CD4-positive, alpha-beta T cell treated with Interleukin-2 at 100 ng/mL for 4 hours (primary cell): ENCODE measurements at places on chromosomes 13 and 19.

DNA sequence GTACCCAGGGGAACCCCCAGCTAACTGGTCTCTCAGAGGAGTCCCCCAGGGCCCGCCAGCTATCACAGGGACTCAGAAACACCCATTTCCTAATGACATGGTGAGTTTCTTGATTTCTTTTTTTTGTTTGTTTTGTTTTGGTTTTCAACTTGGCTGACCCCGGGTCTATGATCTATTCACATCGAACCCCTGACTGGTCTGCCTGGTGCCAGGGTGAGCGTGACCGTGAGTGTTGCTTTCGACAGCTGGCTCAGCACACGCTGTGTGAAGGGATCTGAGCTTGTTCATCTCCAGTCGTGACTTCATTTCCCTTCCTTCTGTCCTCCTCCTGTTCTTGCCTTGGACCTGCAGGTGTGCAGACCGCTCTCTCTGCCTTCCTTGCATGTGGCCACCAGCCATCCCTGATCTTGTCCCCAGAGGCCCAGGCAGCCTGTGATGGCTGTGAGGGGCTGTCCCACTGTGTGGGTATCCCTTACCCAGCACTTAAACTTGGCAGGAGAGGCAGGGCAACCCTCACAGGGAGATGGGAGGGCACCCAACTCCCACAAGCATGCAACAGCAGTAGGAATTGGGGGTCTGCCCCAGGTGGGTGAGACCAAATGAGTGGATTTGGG lies 26.2 kb downstream of the TMEM161A start:
- DNase-seq: no peak

- DNase-seq: no peak
Measured at GRCh38 chr13:110626521-110626920, 11.2 kb downstream of the NAXD start.

DNA sequence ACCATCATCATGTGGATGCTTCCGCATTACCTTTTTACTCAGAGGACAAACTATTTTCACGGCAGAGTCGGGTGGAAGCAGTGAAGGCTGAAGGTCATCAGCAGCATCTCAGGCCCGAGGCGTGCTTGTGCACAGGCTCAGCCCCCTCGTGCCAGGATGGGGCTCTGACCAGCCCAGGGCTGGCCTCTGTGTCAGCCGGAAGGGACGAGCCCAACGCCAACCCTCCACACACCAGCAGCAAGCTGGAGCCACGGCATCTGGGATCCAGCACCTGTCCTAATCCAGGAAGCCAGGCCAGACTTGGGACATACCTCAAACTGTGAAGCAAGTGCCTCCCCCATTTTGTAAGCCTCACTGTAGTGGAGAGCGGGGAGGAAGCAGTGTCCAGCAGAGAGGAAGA lies 11.1 kb downstream of the MICOS13 start:
- DNase-seq: no peak

GRCh38 chr19:58554494-58555368 lies at the start of gene CHMP2A:
CHMP2A (minus strand) TSS chr19:58555105; CDS start chr19:58554212, 893 bp downstream.
- DNase-seq: peak; percentile 97

- no peak for DNase-seq
Measured at GRCh38 chr19:15576526-15577156, 38.4 kb upstream of the CYP4F8 start.

GRCh38 chr19:13840305-13841085 lies 36.4 kb upstream of the NANOS3 start:
- DNase-seq: peak; percentile 68

GRCh38 chr19:10086591-10087192 lies 575 bp downstream of the SHFL start:
- peak; percentile 30 for DNase-seq

DNA sequence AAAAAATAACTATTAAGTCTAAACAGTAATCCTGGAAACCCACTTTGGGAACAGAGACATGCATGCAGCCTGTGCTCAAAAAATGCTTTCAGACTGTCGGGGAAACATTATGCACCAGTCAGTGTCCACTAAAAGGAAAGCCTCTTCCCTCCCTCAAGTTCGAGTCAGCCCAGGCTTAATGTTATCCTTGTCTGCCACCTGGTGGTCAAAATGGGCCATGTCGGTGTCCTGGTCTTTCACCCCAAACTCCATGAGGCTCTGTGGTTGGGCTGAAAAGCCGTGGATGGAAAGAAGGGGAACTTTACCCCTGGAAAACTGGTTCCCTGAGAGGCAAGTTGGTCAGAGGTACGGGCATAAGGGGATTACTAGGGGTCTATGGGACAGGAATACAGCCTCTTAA lies 88.4 kb upstream of the ZNF492 start:
- no peak for DNase-seq

GRCh38 chr19:6524311-6524710 lies 6.5 kb upstream of the TNFSF9 start:
- no peak for DNase-seq

DNA sequence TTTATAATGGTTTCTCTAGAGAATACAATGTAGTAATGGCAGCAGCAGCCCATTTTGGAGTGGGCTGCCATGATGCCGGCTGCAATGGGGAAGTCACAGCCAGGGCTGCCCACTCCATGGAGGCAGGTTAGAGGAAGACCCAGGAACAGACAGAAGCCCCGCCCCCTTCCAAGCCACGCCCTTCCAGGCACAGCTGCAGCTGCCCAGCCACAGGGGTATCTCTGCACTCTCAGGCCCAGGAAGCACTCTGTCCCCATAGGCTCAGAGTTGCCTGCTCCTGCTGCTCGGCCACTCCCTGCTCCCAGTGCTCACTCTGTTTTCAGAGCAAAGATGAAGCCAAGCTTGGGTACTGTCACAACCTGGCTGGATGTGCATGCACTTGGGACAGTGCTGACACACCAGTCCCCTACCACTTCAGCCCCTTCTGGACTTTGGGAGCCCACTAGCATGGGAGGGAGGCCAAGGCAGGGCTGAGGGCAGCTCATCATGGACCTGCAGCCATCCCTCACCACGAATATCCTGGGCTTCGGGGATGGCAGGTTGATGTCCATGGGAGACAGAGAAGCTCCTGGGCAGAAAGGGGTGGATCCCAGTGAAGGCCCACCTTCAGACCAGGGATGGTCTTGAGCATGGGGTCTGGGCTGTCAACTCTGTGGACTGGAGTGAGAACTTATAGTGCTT lies 1224.2 kb downstream of the SLITRK5 start:
- DNase-seq: no peak

- no peak for DNase-seq
Measured at GRCh38 chr13:109389892-109390345, 396.5 kb downstream of the IRS2 start.

DNA sequence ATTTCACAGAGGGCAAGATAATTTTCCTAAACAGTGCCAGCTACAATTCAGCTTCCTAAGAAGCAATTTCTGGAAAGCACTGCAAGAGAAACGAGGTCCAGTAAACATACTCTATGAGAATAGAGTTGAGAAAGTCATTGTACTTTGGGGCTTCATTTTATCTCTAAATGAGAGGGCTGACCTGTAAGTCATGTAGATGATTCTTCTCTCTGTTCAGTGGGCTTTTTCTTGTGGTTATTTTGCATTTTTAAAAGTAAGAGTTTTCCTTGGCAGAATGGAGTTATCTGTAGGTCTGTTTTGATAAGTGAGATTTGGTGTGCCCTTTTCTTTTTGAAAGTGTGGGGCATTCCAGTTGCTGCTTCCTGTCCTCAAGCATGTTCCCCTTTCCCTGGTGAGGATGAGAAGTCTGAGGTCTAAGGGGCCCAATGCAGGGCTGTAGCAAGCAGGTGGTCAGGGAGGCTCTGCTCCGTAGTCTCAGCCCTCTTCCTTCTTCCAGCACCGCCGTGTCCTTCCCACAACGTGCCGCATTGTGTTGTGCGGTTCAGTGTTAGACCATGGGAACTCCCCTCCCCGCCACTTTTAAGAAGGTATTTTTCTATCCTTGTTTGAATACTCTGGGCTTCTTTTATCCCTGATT lies 86.3 kb downstream of the ARHGEF7 start:
- DNase-seq: no peak

DNA sequence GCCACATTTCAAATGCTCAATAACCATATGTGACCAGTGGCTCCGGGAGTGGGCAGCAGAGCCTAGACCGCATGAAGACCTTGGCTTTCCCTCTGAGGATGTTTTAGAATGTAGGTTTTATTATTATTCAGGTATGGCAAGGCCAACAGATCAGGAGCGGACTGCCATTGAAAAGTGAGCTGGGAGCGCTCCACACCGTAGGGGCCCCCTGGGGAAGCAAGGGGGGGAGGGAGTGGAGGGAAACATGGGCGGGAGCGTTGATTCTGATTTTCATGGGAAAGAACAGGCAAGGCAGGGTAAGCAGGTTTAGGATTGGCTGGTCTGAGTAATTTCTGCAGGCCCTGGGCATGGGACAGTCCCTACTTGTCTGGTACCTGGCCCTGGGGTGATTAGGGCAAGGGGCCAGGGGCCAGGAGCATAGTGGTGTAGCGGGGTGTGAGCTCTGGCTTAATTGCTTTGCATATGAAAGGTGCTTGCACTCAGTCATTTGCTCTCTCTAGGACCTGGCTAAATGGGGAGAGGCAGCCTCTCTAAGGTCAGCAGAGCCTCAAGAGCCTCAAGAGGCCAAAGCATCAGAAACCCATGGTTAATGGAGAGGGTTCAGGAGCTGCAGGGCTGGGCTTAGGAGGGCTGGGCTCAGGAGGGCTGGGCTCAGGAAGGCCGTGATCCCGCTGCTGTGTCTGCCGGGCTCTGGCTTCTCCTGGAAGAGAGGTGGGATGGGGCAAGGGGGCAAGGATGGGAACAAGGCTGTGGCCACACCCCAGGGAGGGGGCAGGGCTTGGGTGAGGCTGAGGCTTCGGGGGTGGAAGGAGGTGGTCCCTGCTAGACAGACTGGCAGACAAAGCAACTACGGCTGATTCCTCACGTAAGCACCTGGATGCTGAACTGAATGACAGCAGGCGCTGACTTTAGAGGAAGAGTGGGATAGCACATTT lies 82.0 kb upstream of the WASF3 start:
- DNase-seq: no peak

- no peak for DNase-seq
Measured at GRCh38 chr13:37390735-37391134, 207.8 kb downstream of the POSTN start.

GRCh38 chr13:71303144-71303543 lies 563.9 kb downstream of the DACH1 start:
- DNase-seq: no peak

DNA sequence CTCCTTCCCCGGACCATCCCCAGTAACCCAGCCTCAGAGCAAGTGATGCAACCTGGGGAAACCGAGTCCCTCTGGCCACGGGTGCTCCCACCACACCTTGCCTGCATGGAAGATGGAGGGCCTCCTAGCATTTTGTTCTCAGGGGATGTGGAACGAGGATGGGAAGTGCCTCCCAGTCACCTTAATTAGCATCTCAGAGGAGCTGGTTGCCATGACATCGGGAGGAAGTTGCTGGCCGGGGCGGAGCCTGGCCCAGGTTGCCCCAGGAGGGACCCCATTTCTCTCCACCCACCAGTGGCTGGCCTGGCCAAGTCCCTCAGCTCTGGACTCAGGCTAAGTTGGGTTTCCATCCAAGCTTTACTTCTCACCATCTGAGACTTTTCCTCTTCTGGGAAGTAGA lies 24.1 kb upstream of the PTPRS start:
- no peak for DNase-seq

DNA sequence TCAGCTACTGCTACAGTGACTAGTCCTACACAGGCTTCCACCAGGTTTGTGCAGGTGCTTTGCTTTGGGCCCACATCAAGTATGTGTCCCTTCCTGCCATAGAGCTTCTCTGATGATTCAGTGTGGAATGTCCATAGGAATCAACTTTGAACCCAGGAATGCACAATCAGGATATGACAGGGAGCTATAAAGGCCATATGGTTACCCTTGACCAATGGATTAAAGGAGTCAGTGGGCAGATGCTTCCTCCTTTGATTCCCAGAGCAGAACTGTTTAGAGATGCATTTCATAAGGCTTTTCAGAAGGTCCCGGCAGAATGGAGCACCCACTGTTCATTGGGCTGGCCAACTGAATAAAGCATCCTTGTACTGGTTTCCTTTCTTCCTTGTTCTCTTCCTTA lies 145.2 kb upstream of the WASF3 start:
- no peak for DNase-seq

GRCh38 chr19:4575267-4576015 lies 16.0 kb upstream of the SEMA6B start:
- DNase-seq: no peak

DNA sequence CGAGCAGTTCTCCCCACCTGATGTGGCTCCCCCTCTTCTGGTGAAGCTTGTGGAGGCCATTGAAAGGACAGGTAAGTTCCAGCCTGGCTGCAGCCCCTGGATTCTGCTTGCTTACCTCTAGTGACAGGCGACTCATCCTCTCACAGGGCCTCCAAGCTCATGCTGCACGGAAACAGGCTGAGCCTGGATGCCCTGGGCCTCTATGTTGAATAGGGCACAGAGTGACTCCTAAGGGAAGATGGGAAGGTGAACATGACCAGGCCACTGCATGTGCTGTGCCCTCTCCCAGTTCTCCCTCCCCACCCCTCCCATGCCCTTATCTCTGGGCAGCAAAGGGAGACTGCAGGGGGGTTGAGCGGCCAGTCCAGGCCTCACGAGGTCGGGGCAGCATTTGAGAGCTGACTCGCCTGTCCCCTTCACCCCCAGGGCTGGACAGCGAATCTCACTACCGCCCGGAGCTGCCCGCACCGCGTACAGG lies 7.6 kb downstream of the PIK3R2 start:
- DNase-seq: no peak

GRCh38 chr13:21932996-21933395 lies 262.1 kb downstream of the FGF9 start:
- no peak for DNase-seq

GRCh38 chr13:39130301-39130700 lies 92.0 kb downstream of the NHLRC3 start:
- no peak for DNase-seq

- peak; percentile 50 for DNase-seq
Measured at GRCh38 chr13:50080203-50080910, 65.1 kb downstream of the KCNRG start.

- DNase-seq: no peak
Measured at GRCh38 chr13:44368062-44368591, 5.5 kb upstream of the SERP2 start.

DNA sequence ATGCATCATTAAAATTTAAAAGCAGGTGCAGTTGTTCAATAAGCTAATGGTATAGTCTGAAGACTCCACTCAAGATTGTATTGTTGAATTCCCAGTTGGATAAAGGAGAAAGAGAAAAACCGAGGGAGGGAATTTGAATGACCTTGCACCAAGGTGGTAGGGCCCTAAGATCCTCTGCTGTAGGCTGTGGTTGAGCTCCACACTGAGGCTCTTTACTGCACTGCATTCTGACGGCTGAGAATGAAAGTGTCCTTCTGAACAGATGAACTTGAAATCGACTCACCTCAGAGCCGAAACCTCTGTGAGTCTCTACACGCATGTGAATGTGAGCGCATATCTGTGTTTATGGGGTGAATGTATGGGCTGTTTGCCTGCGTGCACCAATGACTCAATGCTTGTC lies 388.9 kb upstream of the DACH1 start:
- DNase-seq: no peak

DNA sequence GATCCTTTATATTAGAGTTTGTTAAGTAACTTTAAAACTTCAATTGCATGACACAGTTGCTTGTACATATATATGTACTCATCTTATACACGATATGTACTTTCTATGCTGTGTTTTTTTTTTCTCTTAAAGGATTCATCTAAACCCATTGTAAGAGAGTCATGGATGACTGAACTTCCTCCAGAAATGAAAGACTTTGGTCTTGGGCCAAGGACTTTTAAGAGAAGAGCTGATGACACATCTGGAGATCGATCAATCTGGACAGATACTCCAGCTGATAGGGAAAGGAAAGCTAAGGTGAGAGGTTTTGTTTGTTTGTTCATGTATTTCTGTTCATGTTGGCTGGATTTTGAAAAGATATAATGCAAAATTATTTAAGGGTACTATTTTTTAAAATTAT lies 26.0 kb downstream of the GPALPP1 start:
- DNase-seq: no peak

GRCh38 chr19:18437491-18438330 lies at the start of gene ISYNA1:
ISYNA1 (minus strand) TSS chr19:18438133; CDS start chr19:18437979, 154 bp downstream.
- DNase-seq: peak; percentile 43

GRCh38 chr19:1264801-1265614 lies 4.1 kb upstream of the CIRBP start:
- DNase-seq: no peak
